Fibroblast of skin of back (primary cell): ENCODE measurements at places on chromosomes 1 and 21.

DNA sequence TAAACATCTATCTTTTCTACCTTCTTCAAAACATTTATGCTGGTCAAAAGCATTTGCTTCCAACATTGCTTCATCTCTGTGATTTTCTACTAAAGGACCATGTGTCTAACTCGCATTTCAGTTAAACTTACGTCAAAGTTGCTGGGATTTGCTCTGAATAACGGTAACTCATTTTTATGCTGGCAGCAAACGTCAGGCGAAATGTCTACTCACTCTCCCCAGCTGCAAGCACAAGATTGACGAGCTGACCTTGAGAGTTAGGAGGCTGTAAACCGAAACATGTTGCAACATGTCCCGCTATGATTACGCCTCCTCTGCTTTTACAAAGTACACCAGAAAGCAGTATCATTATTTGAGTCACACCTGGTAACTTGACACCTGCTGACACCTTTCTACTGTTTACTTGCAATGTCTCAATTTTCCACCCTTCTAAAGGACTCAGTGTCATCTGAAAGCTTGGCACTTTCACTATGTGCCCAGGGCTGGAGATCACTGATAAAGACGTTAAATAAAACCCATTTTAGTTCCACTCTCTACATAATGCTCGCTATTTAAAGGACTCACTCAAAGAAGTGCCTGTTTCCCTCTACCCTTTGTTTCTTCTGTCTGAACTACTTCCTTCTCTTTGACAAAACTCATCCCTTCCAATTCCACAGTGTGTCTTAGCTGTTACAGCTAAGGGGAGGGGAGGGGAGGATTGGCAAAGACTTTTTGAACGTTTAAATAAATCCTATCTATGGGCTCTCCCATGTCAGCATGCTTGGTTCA lies 111.9 kb downstream of the PTPN14 start:
- DNase-seq: no peak

DNA sequence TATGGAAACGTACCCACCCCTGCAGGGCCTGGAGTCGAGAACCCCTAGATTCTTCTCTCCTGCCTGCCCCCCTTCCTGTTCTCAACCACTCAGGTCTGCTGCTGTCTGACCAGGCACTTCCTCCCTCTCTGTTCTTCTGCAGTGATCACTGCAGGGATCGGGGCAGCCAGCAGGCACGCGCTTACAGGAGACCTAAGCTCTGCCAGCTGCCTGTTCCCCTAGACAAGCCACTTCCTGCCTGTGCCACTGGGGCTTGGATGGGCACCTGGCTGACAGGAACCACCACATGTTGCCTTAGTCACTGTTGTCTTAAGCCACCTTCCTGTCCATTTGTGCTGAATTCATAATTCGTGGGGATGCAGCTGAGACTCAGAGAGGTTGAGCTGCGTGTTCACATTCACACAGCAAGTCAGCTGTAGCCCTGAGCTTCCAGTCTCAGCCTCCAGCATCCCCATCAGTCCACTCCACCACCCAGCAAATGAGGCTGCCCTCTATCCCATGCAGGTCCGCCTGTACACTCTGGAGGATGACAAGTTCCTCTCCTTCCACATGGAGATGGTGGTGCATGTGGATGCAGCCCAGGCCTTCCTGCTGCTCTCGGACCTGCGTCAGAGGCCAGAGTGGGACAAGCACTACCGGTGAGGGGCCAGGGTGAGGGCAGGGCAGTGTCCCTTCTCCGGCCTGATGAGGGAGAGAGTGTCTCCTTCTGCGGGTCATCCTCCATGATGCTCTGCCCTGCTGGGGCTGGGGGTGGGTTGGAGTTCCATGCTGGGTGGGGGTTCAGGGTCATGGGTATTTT lies 18.6 kb downstream of the FAM151A start:
- DNase-seq: no peak

DNA sequence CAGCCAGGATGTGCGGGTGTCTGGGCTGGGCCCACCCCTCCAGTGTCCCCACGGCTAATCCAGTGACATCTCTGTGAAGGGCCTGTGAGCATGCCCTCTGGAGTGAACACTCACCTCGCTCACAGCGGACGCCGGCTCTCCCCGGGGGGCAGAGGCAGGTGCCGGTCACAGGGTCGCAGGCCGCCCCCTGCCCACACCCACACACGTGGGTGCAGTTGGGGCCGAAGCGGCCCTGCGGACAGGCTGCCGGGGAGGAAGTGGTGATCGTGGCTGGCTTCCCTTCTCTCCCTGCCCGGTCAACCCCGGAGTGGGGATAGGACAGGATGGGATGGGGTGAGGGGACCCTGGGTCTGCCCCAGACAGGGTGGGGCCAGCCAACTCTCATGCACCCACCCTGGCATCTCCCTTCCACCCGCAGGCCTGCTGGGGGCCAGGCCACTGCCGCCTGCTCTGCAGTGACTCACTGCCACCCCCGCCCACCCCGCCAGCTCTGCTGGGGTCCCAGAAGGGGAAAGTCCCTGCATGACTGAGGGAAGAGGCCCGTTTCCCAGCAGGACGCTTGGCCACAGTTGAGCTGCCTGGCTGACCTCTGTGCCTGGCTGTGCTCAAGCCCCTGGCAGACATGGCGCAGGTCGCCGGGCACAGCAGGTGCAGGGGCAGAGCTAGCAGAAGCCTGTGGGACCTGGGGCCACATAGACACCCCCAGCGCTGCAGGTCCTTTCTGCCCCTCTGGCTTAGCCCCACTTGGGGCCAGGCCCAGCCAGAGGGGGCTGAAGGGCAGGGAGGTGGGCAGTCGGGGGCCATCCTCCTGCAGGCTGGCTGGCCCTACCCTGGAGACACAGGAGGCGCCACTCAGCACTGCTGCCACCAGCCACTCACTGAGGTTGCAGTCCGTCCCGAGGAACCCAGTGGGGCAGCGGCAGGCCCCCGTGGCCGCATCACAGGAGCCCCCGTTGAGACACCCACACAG lies 41.6 kb downstream of the ARHGEF16 start:
- DNase-seq: peak; percentile 60

- no peak for DNase-seq
Observed at GRCh38 chr1:223631956-223632355, 33.5 kb downstream of the CAPN8 start.

DNA sequence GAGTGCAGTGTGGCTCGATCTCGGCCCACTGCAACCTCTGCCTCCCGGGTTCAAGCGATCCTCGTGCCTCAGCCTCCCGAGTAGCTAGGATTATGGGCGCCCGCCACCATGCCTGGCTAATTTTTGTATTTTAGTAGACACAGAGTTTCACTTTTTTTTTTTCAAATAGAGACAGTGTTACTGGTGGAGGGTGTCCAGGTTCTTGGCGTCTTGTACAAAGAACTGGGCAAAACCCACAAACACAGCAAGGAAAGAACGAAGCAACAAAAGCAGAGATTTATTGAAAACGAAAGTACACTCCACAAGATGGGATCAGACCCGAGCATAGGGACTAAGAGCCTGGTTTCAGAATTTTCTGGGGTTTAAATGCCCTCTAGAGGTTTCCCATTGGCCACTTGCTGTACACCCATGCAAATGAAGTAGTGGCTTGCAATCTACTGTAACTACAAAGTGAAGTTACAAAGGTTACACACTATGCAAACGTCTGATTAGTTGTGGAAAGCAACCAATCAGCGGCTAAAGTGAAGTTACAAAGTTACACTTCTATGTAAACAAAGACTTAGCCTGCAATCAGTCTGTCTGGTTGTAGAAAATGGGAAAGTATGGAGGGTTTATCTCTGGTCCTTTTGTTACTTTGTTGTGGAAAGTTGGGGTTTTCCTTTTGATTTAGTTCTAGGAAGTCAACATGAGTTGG lies 199.1 kb downstream of the DYRK1A start:
- peak; percentile 29 for DNase-seq

GRCh38 chr1:162019006-162019405 lies 4.7 kb downstream of the OLFML2B start:
- peak; percentile 84 for DNase-seq

- peak; percentile 60 for DNase-seq
Observed at GRCh38 chr1:68328490-68328889, 96.2 kb upstream of the WLS start.

DNA sequence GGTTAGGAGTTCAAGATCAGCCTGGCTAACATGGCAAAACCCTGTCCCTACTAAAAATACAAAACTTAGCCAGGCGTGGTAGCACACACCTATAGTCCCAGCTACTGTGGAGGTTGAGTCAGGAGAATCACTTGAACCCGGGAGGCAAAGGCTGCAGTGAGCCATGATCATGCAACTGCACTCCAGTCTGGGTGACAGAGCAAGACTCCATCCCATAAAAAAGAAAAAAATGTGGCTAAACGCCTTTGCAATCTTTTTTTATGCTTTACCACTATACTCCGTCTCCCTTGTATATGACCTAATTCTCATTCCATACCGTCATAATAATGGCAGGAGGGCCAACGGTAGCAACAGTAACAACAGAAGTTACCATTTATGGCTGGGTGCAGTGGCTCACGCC lies 109.5 kb downstream of the ASH1L start:
- DNase-seq: no peak

DNA sequence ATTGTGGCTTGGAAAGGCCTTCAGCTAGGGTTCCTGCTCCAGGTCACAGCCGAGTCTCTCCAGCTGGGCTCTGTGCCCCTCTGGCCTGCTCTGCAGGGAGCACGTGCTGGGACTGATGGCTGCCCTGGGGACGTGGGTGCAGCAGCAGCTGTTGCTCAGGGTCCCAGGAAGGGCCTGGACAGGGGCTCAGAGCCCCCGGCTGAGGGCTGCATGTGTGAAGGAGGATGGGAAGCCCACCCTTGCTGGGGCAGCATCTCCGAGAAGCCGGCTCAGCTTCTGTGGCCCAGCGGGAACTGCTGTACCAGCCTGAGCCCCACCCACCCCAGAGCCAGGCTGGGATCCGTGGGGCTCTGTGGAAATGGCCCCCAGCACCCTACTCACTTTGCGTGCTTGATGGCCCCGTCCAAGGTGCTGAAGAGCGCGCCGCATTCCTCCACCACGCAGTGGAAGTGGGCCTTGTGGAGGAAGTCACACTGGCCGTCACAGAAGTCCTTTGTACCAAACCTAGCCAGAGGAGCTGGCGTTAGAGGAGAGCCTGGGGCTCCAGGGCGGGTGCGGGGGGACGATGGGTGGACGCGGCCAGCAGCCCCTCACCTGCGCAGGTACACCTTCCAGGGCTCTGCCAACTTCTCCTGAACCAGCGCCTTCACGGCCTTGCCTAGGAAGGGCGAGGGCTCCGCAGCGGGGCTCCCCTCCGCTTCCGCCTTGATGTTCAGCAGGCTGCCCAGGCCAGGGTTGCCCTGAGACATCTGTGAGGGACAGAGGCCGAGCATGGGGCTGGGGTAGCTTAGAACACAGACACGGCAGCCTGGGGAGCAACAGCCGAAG lies 147.5 kb downstream of the CASZ1 start:
- no peak for DNase-seq

DNA sequence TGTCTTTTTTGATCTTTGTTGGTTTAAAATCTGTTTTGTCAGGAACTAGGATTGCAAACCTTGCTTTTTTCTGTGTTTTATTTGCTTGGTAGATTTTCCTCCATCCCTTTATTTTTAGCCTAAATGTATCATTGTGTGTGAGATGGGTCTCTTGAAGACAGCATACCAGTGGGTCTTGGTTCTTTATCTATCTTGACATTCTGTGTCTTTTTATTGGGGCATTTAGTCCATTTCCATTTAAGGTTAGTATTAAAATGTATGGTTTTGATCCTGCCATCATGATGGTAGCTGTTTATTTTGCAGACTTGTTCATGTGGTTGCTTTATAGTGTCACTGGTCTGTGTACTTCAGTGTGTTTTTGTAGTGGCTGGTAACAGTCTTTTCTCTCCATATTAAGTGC lies 14.1 kb downstream of the ZNF678 start:
- DNase-seq: no peak

DNA sequence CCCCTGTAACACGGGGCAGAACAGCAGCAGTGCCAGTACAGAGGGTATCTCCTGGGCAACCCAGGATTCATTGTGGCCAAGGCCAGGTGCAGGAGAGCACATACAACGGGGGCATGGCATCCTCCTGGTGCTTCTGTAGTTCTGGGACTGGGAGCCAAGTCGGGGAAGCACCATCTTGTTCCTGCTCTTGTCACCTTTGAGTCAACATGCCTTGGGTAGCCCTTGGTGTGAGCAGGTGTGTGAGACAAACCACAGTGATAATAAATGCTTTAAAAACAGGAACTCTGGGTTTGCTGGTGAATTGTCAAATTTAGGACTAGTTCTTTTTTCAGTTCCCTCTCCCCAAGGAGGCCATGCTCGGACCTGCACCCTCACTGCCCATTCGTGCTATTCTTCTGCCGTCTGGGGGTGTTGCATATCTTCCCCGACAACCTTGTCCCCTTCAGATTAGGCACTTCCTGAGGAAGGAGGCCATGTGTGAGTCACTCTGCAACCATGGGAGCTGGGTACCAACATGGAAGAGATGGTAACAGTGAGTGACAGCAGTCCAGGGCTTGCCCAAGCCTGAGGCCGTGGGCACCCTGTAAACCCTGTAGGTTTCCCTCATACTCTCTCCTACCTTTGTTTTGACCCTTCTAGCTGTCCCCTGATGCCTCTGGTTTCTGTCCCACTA lies 150.2 kb downstream of the GRIK3 start:
- no peak for DNase-seq

- DNase-seq: no peak
Observed at GRCh38 chr1:29550119-29550841, 314.0 kb downstream of the PTPRU start.
